ENCODE measurements at places on chromosomes 11 and 22. TPM values are rescaled to one million over a fixed set of nuclear protein-coding genes. Genes with fewer than 3 reads are reported as not detected.
A peak's percentile ranks its signal among the peaks of the same experiment; 100 is the strongest.

VPREB1 gene
- not detected for total RNA-seq

BDNF gene
- total RNA-seq = 0.49 TPM

GPHA2 gene
- total RNA-seq = 2.9 TPM

A4GALT gene
- total RNA-seq = 28.6 TPM

CLTCL1 gene
- total RNA-seq = 4.2 TPM

STK33 gene
- total RNA-seq = 20.6 TPM

- no peak for DNase-seq
Measured at GRCh38 chr11:117997823-117998579, 11.8 kb downstream of the IL10RA start.

- no peak for DNase-seq
Measured at GRCh38 chr22:29090039-29090438, 17.2 kb downstream of the KREMEN1 start.

GRCh38 chr11:19713196-19714021 is 772 bp downstream of the NAV2 start:
- DNase-seq = peak; percentile 73

DNA sequence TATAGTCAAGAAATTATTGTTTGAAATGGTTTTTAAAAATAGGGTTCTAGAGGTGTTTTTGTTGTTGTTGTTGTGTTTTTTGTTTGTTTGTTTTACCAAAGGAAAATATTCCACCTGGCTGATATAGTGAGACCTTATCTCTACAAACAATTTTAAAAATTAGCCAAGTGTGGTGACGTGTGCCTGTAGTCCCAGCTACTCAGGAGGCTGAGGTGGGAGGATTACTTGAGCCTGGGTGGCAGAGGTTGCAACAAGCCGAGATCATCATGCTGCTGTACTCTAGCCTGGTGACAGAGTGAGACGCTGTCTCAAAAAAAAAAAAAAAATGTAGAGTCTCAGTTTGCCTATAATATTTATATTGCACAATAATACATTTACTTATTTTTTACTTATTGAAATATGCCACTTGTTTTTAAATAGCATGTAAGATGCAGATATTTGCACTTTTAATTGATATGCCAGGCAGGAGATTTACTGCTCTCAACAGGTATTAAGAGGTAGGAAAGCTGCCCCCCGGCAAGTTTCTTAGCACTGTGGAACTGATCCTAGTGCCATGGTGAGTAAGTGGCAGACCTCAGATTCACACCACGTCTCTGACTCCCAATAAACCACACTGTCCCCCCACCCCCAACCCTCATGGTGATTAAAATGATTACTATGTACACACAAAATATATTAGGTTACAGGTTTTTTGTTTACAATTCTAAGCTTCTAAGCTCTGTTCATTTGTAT is 157.4 kb downstream of the TEAD1 start:
- no peak for DNase-seq

DNA sequence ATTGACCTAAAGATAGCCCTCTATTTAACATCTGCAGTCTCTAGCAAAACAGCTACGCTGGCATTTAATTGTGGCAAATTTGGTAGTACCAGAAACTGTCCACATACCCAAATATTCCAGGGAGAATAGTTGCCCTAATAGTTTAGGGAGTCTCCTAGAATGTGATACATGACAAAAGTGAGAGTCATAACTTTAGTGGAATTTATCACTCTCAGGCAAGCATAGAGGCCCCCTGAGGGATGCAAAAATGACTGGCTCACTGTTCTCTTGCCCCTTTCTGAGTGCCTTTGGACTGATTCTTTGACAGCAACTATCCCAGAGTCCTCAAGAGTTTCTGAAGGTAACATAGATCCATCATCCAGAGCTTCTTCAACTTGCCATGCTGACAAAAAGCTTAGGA is 2.3 kb upstream of the OR51B4 start:
- DNase-seq = no peak

- DNase-seq = no peak
Measured at GRCh38 chr11:73537969-73538368, 59.9 kb downstream of the FAM168A start.

GRCh38 chr11:67302571-67303131 is 679 bp upstream of the SSH3 start:
- DNase-seq = peak; percentile 80

DNA sequence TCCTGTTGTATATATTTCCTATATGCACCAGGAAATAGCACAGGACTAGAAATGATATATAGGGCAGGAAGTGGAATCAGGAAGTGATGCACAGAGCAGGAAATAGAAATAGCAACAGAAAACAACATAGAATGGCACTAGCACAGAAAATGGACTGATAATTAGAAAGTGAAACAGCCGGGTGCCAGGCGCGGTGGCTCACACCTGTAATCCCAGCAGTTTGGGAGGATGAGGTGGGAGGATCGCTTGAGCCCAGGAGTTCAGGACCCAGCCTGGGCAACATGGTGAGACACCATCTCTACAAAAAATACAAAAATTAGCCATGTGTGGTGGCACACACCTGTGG is 10.0 kb upstream of the RELT start:
- DNase-seq = no peak

DNA sequence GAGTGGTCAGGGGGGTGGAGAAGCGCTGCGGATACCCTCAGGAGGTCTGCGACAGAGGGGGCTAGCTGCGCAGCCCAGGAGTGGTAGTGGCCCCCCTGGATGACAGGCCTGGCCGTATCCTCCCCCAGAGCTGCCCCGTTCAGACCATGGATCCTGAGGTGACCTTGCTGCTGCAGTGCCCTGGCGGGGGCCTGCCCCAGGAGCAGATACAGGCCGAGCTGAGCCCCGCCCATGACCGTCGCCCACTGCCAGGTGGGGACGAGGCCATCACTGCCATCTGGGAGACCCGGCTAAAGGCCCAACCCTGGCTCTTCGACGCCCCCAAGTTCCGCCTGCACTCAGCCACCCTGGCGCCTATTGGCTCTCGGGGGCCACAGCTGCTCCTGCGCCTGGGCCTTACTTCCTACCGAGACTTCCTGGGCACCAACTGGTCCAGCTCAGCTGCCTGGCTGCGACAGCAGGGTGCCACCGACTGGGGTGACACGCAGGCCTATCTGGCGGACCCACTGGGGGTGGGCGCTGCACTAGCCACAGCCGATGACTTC is 505 bp downstream of the NUDT22 start:
- peak; percentile 80 for DNase-seq

DNA sequence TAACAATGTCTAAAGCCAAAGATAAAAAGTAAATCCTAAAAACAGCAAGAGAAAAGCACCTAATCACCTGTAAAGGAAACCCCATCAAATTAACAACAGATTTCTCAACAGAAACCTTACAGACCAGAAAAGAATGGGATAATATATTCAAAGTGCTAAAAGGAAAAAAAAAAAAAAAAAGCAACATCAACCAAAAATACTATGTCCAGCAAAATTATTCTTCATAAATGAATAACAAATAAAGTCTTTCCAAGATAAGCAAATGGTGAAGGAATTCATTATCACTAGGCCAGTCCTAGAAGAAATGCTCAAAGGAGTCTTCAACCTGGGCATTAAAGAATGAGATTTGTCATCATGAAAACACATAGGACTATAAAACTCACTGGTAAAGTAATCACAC is 192.0 kb upstream of the UBASH3B start:
- DNase-seq = no peak

GRCh38 chr22:22595001-22595835 is 36.2 kb upstream of the PRAME start:
- DNase-seq = no peak

GRCh38 chr11:114039551-114039950 is 20.0 kb upstream of the ZBTB16 start:
- DNase-seq = no peak

DNA sequence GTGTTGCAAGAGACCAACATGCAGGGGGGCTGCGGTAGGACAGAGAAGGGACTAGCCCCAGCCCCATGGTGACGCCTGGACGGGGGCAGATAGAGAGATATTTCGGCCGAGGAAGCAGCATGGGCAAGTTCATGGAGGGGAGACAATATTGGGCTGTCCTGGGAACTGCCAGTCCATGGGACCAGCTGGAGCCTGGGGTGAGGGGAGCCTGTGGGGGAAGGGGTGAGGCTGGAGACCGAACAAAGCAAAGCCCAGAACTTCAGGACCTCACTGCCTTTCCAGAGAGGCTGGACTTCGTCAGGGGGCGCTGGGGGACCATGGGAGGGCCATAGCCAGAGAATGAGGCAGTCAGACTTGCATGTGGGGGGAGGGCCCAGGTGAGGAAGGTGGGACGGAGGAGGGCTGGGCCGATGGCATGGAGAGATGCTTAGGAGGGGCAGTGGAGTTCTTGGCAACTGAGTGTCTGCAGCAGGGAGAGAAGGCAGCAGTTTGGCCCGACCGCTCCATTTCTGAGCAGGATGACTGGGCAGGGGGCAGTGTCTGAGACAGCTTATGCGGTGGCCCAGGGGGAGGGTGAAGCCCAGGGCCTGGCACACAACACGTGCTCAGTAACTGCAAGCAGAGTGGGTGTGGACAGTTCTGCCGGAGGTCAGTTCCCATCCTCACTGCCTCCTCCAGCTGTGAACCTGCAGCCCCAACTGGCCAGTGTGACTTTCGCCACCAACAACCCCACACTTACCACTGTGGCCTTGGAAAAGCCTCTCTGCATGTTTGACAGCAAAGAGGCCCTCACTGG is 712 bp downstream of the UPK3A start:
- DNase-seq = no peak

DNA sequence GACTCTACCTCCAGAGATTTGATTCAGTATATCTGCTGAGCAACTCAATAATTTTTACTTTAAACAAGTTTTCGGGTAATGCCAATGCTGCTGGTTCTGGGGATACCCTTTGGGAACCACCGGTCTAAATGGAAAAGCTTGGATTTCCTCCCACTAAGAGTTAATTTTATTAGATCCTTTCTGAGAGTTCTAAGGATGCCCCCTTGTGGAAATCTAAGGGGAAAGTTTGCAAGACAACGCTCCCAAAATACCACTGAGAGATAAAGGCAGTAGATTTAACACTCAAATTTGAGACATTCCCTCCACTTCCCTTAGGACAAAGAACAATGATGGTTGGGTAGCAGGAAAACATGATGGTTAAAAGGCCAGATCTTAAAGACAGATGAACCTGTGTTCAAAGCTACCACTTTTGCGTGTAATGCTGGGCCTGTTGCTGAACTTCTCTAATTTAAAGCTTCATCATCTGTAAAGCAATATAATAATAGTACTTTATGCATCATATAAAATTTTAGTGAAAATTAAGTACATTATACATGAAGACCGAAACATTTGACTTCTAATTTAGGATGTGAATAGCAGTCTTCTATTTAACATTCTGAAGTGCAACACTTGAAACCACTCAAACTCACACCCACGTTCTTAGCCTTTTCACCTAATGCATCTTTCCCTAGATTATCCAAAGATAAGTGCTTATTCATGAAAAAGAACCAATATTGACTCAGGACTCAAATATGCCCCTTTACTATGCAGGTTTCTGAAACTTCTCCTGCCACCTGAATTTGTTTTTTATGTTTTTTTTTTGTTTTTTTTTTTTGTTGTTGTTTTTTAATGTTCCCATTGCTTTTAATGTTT is 110.1 kb upstream of the LUZP2 start:
- no peak for DNase-seq

GRCh38 chr11:73173755-73174494 is 31.8 kb upstream of the FCHSD2 start:
- DNase-seq = peak; percentile 64

Data from sigmoid colon (tissue), 7 donors.